Thyroid gland (tissue), 4 donors: ENCODE measurements at places on chromosomes 12 and 14. TPM values are rescaled to one million over a fixed set of nuclear protein-coding genes. Genes with fewer than 3 reads are reported as not detected.

The RND1 gene
- total RNA-seq, result 0.68 TPM

The FGF6 gene
- not detected for total RNA-seq

The SCNN1A gene
- 288 TPM for total RNA-seq

The C12orf50 gene
- total RNA-seq, result 0.11 TPM

The CEP128 gene
- total RNA-seq, result 14.1 TPM

The HOXC12 gene
- total RNA-seq, result not detected

The SYNDIG1L gene
- total RNA-seq, result 0.54 TPM

The PTCSC3 gene
- 21.0 TPM for total RNA-seq

The SIX1 gene
- 2.1 TPM for total RNA-seq

The DUSP6 gene
- total RNA-seq, result 40.2 TPM

The SLC25A21 gene
- total RNA-seq, result 0.67 TPM

The NFATC4 gene
- 19.4 TPM for total RNA-seq

The UNG gene
- 45.5 TPM for total RNA-seq

The RACGAP1 gene
- 6.0 TPM for total RNA-seq

The B3GNT4 gene
- total RNA-seq, result not detected

The PIWIL1 gene
- total RNA-seq, result 0.22 TPM

The POTEG gene
- total RNA-seq, result not detected
